ENCODE measurements at places on chromosomes 6 and 20.

- no peak for DNase-seq
Measured at GRCh38 chr6:32117461-32117860, 8.3 kb upstream of the TNXB start.

DNA sequence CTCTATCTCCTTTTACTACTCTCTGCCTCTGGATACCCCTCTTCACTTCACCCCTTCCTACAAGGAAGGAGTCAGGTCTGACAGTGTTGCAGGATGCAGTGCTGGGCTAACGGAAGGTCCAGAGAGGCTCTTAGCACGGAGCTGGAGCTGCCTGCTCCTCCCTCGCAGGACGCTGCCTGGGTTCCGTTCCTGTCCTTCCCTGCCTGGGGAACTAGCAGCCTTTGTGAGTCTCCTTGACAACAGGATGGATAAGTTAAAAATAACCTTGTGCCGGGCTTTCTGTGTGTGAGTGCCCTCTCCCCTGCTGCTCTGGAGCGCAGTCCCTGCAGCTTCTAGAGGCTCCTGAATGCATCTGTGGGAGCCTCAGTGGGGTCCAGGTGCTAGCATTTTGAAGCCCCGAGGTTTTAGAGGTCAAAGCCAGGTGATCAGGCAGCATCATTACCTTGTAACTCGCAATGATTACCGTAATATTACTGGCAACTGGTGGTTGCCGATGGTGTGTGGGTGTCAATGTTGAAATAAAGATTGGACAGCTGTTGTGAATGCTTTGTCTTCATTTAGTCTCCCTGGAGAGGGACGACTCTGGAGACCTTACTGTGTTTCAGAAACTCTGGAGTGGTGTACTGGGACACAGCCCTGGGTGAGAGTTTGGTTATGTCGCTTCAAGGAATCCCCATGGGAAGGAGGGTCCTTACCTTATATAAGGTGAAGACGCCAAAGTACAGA is 44.4 kb downstream of the CDS2 start:
- no peak for DNase-seq

DNA sequence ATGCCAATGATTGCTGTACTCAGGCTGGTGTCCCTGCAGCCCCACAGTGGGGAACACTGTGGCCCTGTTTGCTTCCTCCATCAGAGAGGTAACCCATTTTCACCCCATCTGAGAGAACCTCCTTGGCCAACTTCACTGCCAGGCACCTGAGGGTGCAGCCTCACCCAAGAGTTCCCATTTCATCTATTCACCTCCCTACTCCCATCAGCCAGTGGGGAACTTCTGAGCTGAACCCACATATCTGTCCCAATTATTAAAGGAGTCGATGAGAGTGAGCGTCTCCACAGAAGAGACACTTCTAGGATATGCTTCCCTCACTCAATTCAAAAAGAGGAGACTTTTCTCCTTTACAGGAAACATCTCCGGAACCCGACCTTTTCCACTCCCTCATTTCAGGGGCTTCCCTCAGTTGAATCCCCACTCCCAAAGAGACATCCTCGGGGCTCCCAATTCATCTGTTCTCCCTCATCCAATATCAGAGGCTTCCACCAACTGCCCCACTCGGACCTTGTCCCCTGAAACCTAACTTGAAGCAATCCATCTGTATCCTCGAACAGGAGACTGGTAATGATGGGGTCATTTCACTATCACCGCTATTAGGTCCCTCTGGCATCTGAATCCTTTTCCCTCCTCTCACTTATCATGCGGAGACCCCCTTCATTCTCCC is 988 bp downstream of the UBE2V1 start:
- no peak for DNase-seq

DNA sequence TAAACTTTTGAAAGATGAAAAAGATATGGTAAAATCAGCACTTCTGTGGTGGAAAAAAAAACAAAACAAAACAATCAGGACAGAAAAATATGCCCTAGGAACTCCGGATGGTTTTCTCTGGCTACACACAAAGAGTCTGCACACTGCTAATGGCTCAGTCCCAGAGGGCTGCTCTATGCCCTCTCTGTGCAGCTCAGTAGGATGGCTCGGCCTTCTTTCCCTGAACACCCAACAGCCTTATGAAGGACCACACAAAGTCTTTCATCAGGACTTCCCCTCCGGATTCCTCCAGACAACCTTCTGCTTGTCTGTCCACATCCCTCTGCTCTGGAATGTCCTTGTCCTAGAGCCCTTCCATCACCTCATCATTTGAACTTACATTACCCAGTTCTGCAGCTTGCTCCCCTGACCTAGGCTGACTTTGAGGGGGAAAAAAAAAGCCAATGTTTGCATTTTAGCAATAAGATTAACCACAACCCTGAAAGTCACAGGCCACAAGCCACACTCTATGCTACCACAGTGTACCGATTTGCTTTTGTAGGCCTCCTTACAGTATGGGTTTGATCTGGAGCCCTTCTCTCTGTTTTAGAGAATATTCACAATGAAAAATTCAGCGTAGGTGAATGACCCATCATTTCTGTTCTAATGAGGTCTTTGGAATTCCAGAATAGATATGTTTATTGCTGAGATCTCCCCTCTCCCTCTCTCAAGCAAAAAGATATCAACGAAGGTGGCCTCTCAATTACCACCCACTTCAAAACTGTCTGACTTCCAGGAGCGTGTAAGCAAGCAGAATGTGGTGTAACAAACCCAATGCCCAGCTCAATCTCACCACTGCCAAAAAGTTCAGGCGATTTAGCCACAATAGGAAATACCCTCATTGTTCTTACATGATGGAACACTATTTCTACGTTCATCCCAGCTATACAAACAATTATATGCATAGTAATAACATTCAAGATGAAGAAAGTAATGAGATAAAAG is 164.0 kb downstream of the GMDS start:
- no peak for DNase-seq

DNA sequence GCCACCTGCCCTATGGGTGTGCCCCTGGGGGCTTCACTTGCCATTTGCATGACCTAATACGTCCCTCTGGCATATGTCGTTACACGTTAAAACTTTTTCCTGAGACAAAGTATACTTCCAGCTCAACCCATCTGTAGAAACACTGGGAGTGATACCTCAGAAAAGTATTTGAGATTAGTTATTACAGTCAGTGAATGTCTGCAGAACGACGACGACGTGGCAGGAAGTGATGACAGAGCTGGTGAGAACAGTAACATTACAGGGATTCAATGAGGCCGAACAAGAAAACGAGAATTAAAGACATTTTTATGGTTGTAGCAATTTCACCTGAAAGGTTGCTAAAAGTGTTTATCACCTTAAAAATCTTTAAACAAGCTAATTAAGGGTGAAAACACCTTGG is 40.2 kb downstream of the SASH1 start:
- no peak for DNase-seq

DNA sequence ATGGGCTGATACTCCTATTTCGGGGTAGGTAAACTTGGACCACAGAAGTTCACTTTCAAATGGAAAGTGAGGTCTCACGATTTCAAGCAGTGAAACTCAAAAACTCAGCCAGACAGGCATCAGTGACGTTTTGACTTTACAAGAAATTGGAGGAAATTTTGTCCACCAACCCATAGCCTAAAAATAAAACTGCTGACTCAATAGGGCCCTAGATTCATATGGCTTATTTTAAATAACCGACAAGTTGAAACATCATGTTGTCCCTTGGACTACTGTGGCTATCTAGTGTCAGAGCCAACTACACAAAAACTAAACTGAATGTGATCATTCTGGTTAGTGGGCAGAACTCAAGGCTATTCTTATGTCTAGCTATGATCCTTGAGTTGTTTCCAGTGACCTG is 486.3 kb downstream of the GRIK2 start:
- no peak for DNase-seq

DNA sequence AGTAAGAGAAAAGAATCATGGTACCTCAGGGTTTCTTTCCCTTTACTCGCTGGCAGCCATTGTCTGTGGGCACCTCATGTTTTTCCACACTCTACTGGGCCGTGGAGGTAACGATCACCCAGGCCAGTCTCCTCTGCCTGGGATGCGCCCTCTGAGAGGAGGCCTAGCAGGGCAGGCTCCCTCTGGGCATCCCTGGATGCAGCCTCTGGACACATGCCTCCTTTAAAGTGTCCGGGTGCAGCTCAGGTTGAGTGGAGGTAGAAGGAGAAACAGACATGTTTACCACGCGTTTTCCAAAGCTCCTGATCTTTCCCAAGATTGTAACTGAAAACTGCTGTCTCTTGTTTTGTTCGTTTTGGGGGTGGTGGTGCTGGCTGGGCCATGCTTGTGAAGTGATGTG is 13.8 kb upstream of the NPEPL1 start:
- no peak for DNase-seq

DNA sequence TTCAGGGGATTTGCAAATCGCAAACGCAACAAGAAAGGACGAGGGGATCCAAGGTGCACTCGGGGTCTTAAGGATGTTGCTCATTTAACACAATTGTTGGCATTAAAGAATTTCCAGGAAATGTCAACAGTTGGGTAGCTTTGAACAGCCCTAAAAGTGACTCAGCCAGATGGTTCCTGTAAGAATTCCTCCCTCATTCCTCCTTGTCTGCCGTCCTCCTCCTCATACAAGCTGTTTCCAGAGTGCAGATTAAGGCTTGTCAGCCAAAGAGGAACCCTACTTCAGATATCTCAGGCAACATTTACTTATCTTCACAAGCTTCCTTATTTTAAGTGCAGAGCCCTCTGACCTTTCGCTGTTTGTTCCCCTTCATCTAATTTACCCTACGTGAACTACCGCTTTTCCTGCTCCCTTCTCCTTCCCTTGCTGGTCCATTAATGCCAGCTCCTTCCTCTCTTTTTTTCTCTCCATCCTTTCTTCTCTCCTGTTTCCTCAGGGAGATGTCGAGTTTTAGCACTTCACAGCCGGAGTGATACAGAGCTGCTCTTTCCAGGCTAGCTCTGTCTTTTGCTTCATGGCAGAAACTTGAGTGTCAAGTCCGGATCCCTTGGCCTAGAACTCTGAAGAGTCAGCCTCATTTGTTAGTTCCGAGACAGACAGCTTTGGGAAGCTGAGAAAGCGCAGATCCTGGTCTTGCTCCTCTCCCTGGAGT is 26.1 kb upstream of the TBC1D7 start:
- no peak for DNase-seq

GRCh38 chr6:107866606-107867301 is 42.6 kb upstream of the SCML4 start:
- no peak for DNase-seq

DNA sequence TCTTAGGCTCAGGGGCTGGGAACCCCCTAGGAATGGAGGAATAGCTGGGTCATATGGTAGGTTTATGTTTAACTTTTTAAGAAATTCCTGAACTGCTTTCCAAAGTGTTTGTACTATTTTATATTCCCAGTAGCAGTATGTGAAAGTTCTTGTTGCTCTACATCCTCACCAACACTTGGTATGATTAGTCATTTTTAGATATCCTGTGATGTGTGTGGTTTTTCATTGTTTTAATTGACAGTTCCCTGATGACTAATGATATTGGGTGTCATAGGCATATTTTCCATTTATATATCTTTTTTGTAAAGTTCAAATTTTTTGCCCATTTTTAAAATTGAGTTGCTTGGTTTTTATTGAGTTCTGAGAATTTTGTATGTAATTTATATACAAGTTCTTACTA is 72.3 kb downstream of the SLC16A10 start:
- DNase-seq = no peak

DNA sequence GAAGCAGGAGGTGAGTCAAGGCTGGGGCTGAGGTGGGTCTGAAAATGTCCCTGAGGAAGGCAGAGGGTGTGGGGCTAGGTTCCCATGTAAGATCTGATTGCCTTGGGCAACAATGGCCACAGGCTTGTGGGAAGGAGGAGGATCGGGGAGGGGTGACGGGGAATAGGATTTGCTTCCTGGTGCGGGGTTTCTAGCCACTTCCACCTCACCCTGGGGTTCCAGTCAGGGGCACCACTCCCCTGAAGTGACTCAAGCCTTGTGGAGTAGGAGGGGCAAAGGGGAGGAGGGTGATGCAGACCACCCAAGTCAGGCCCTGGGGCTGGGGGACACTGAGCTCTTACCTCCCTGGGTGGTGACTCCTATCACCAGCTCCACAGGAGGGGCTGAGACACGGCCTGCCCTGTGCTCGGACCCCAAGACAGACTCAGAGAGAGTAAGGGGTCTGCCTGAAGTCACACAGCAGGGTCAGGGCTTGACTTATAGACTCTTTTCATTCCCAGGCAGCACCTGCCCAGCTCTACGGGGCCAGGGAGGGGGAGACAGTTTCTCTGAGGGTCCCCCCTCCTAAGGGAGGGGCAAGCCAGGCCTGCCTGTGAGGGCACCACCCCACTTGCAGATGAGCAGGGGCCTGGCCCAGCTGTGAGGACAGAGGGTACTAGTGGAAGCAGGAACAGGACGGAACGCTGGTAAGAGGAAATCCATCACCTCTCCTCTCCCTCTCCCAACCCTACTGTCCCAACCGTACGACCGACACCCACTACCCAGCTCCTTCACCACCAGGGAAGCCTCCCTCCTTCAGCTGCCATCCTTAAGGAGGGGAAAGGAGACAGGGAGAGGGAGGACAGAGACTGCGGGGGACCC is 12.4 kb upstream of the SPDEF start:
- DNase-seq = no peak

DNA sequence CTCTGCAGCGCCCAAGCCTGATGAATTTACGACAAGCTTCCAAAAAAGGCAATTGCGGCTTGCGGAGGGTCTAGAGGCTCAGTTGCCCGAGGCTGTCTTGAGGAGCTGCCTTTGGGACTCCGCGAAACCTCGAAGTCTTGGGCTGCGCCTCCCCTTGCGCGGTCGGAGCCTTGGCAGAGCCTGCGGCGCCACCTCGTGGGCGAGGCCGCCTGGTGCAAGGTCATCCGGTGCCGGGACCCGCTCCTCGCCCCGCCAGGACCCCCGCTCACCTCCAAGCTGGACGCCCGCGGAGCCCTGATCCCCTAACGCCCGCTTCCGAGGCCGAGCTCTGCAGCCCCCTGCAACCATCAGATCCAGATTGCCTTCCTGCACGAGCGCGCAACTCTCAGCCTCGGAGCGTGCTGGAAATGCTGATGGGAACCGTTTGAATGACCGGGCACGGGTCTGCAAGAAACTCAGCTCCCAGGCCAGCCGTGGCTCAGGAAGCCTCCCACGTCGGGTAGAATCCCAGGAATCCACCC is 14.9 kb upstream of the FAM210B start:
- DNase-seq = peak; percentile 34
